ENCODE measurements at places on chromosomes 1 and 21.

DNA sequence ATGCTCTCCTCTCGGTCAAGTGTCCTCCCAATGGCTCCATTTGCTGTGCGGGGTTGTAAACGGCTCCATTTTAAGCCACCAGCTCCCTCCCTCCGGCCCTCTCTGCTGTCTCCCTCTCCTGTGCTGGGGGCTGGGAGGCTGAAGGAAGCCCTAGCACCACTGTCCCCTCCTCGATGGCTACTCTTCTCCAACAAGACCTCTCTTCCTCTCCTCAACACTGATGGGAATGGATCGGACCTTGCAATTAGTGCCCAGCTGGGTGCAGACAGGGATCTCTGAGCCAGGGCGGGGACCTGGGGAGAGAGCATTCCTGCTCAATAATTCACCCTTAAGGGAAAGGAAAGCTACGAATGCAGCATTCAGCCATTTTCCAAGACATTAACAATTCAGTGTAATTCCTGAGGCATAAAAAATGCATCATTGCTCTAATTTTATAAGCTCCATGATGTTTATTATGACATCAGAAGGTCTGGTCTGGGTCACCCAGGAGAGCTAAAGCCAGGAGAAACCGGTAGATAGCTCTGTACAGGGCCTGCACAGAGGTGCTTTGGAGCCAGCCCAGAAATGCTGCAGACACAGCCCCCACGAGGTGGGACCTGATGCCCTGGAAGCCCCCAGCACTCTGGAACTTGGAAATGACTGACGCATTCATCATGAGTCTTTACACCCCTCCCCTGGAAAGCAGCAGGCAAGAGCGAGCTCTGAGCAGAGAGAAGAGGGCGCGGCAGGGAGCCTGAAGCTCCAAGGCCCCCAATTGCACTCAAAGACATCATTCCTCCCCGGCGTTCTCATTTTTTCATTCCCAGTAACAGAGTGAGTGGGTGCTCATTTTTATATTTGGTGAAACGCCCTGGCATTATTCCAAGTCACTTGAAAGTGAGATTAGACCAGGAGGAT lies 76.2 kb upstream of the VAMP3 start:
- DNase-seq: no peak

DNA sequence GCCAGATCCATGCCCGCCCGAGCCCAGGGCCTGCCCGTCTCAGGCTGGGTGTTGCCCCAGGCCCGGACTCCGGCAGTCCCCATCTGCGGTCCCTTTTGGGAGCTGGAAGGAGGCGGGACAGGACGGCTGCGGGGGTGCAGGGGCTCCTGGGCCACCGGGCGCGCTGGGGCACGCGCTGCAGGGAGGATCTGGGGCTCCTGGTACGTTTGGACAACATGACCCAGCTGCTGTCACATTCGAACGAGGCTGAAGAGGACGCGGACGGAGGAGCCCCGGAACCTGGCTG lies 6.6 kb upstream of the CALML6 start:
- DNase-seq: no peak

GRCh38 chr1:168491527-168492164 lies 52.2 kb downstream of the XCL2 start:
- no peak for DNase-seq

DNA sequence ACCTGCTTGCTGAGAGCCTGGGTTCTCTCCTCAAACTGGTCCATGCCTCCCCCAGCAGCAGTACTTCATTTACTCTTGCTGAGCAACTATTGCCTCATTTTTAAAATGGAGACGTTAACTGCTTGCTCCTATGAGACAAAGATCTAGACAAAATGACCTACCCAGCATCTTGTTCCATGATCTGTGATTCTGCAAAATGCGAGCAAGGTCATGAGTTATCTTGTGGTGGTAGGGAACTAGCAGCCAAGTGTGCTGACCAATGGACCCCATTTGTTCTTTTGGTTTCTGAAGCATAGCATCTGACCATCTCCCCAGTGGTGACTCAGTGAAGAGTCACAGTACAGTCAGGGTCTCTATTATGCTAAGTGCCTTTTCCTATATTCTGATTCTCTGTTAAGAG lies 40.4 kb downstream of the TBX15 start:
- DNase-seq: no peak

DNA sequence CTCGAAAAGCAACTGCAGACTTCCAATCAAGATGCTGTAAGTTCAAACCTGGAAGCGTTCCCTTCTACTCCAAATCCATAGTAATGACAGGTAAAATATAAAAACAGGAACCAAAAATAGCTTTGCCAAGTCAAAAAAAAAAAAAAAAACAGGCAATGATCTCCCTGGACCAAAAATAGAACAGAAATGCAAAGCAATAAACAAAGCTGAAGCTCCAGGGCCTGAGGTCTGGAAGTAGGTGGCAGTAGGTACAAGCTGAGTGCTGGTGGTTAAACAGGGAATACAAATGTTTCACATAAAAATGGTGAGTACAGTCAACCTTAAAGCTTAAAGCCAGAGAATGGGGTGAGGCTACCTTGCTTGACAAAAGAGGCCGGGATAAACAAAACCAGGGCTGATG lies 610.8 kb downstream of the SMYD3 start:
- DNase-seq: no peak

GRCh38 chr1:116396769-116397168 lies 23.7 kb downstream of the ATP1A1 start:
- no peak for DNase-seq

DNA sequence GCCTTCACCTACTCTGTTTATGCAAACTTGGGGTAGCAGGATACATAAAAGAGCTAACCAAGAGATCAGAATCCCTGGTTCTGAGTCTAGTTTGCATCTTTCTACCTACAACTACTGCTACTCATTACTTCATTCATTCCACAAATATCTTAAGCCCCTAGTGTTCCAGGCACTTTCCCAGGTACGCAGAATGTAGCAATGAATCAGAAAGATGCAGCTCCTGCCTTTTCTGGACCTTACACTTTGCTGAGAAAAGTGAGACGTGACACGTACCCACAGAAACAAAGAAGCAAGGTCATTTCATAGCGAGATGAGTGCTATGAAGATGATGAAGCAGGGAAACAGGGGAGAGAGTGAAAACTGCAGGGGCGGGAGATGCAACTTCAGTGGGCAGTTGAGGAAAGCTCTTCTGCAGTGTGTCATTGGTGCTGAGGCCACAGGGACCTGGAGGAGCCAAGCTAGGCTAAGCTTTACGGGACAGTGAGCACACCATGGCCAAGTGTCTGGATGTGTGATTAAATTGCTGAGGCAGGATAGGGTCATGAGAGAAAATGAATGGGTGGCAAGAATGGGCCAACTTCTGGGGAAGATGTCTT lies 167.9 kb downstream of the TNFSF18 start:
- DNase-seq: no peak

DNA sequence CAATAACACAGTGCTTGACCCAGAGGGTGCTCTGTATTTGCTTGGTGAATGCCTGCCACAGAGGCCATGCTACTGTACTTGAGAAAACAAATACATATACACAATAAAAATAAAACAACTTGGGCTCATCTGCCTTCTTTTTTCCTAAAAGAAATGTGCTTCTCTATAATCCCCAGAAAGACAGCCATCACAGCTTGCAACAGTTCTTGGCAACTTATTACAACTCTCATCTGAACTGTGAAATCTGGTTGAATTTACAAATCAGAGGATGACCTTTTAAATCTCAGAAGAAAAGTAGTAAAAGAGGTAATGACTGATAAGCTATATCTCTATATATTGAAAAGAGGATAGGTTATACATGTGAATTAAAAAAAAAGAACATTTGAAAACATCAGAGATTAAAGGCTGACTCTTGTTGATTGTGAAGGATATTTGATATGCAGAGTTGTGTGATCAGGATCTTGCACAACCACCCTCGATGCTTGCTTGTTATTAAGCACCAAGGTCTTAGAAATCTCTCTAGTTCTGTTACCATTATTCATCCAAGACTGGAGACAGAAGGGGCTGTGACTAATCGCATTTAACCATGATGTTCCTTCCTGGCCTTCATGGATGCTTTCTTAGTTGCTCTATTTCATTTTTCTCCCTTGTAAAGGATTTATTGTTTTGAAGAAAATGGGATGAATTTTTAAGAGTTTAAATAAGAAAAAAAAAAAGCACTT lies 213.4 kb downstream of the APP start:
- DNase-seq: no peak

- DNase-seq: no peak
These were observed 168.1 kb downstream of the ZBTB18 start for GRCh38 chr1:244219149-244219548.

DNA sequence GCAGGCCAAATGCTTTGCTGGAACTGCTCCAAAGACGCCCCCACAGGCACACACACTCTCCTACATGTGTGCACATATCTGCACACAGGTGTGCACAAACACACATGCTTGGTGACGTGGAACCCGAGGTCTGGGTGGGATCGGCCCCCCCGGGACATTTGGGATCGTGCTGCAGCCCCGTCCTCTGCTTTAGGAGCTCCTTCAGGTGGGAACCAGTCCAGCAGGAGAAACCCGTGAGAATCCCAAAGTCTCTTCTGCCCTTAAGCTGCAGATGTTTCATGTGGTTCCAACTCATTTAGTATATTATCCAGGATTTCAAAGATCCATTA lies 38.6 kb downstream of the UBE2G2 start:
- DNase-seq: no peak

GRCh38 chr1:214570442-214570841 lies 19.0 kb upstream of the PTPN14 start:
- no peak for DNase-seq

DNA sequence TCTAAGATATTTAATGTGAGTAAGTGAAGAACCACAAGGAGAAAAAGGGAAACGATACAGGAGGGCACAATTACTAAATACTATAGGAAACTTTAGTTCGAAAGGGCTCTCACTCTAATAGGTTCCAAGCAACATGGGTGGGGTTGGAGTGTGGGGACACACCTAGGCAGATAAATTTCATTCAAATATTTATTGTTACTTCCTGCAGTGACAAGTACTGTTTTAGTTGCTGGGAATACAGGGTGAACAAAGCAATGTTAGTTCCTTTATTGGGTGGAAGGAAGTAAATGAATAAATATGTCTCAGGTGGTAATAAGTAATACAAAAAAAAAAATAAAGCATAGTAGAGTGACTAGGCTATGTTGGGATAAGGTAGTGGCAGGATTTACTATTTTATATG lies 73.2 kb upstream of the B3GALT2 start:
- DNase-seq: no peak

- no peak for DNase-seq
These were observed 19.3 kb downstream of the PTPN14 start for GRCh38 chr1:214532070-214532469.

DNA sequence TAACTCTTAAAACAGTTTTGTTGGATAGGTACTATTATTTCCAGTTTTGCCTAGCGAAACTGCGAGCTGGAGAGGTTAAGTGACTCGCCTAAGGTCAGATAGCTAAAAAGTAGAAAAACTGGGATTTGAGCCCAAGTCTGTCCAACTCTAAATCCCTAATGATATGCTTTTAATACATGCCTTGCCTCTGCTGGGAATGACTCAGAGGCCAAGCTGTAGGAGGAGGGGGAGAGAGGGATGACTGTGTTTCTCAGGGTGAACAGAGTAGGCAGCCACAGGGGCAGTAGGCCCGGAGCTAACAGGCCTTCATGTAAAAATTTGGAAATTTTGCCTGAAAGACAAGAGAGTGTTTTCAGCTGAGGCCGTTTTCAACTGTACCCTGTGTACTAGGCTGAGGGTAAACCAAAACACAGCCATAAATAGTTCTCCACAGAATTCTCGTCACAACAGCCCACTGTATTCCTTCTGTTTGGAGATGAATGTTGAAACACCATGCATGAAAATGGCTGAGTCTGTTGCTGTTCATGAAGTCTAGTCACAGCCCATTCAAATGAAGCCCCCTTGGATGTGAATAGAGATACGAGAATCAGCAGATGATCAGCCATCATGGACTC lies 107.5 kb upstream of the HOOK1 start:
- DNase-seq: no peak

DNA sequence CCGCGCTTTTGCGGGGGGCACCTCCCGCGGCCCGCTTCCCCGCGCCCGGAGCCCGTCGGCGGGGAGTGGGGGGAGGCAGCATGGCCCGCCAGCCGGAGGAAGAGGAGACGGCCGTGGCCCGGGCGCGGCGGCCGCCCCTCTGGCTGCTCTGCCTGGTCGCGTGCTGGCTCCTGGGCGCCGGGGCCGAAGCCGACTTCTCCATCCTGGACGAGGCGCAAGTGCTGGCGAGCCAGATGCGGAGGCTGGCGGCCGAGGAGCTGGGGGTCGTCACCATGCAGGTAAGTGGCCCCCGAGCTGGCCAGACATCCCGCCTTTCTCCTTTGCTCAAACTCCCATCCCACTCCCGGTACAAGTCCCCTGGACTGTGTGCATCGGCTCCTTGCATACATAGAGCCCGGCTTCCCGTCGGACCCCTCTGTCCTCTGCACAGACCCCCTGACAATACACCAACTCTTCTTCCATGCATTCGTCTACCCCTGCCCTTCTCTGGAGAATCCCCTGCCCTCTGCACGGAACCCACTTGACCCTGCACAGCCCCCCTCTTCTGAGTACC lies 812 bp downstream of the CACHD1 start:
- no peak for DNase-seq

DNA sequence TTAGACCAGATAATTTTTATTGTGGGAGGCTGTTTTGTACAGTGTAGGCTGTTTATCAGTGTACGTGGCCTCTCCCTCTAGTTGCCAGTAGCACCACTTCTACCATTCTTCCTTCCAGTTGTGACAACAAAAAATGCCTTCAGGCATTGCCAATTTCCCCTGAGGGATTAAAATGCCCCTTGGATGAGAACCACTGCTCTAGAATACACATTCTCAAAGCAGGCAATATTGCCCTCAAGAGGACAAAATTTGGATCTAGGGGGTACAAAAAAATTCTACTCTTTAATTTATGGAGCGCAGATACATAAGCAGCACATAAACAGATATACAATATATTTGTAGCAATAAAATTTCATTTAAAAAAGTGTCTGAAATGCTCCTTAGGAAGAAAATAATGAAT lies 674.6 kb downstream of the PTPRC start:
- no peak for DNase-seq

DNA sequence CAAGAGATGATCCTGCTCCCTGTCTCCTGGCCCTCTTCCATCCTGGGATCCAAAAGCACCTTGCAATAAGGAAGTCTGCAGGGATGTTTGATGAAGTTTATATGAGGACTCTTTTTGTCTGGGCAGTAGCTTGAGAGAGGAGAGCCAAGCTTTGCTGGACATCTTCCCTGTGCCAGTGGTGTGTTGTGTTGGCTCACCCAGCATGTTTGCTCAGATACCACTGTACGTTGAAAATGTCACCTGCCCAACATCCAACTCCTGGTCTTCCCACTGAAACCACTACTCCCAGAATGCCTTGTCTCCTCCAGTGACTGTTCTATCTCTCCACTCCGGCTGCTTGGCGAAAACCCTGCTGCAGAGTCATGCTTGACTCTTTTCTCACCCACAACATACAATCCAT lies 12.8 kb downstream of the CDK18 start:
- DNase-seq: no peak

- no peak for DNase-seq
These were observed 27.6 kb downstream of the FAAH start for GRCh38 chr1:46421739-46422138.

Measured in stimulated activated CD4-positive, alpha-beta T cell treated with anti-CD3 and anti-CD28 coated beads, TNF-alpha, amount 100 ng/mL, for 48 hours (primary cell).